ENCODE measurements at places on chromosomes 3 and 15.
A peak's percentile ranks its signal among the peaks of the same experiment; 100 is the strongest.

DNA sequence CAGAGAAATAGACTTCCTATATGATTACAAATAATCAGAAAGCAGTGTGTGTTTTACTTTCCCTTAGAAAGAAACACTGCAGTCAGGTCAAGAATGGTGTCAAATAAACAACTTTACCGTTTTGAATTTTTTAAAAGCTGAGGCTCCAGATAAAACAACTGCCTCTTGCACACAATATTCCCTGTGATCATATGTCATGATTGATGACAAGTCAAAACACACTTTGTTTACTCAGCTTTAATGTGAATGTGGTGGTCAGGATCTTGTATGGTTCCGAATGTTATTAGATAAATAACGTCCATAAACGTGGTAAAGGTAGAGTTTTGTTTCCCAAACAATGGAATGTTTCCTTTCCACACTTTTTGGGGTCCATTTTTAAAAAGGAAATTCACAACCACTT, 428.4 kb upstream of the MDFIC2 start:
- no peak for DNase-seq

- no peak for DNase-seq
These were observed 312.7 kb downstream of the MFSD1 start for GRCh38 chr3:159114582-159114981.

GRCh38 chr3:152836269-152836668, 1.3 kb downstream of the P2RY1 start:
- no peak for DNase-seq

- DNase-seq, result no peak
These were observed 6.5 kb downstream of the PSMD2 start for GRCh38 chr3:184305577-184305976.

DNA sequence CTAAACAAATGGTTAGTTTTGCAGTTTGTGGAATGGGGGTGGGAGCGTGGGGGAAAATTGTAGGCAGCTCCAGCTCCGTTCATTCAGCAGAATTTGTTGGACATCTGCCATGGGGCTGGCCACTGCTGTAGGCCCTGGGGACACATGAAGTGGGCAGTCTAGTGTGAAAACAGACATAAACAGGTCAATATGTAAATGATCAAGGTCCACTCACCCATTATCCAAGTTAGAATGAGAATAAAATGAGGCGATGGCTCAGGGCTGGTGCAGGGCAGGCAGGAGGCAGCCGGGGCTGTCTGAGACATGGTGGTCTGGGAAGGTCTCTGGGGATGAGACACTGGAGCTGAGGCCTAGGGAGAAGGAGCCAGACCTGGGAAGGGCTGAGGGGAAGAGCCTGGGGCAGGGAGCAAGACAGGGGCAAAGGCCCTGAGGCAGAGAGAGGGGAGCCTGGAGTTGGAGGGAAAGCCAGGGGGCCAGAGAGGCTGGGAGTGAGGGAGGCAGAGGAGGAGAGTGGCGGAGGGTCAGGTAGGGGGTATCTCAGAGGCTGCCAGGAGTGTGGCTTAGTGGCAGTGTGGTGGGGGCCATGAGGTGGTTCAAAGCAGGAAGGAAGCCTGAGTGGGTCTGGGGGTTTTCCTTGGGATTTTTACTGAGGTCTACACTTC, 6.2 kb upstream of the SLC6A6 start:
- no peak for DNase-seq

GRCh38 chr3:130933801-130934345, 40.0 kb downstream of the ATP2C1 start:
- no peak for DNase-seq

DNA sequence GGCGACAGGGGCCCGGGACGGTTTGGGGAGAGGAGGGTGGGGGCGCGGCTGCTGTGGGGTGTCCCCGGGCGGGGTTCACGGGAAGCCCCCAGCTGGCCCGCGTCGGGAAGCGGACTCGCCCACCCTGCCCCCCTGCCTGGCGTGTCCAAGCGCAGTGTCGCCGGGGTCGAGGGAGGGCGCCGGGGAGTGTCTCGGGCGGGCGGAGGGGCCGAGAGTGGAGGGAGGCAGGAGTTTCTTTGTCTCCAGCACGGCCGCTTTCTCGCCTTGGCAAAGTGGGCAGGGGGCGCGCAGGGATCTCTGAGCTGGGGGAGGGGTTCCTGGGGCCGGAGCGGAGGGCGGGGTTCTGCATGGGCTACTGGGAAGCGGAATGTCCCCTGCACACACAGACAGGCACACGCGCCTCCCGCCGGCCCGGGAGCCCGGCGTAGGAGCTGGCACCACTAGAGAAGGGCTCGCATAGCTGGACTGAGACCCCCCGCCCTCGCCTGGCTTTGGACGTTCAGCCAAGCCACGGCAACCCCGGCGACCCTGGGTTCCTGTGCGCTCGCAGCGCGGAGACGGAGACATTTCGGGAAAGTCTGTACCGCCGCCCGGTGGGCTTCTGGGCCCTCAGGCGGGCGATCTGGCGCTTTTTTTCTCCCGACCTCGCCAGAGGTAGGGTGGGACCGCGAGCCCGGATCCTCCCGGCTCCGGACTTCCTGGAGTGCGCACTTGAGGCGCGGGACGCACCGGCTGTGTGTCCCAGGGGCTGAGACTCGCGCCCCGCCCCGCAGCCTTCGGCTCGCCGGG, 822 bp downstream of the ST8SIA2 start:
- DNase-seq, result no peak

GRCh38 chr15:28931828-28932227, 46.1 kb downstream of the APBA2 start:
- DNase-seq, result peak; percentile 29

GRCh38 chr3:128549283-128550112, 56.5 kb upstream of the GATA2 start:
- DNase-seq, result no peak

DNA sequence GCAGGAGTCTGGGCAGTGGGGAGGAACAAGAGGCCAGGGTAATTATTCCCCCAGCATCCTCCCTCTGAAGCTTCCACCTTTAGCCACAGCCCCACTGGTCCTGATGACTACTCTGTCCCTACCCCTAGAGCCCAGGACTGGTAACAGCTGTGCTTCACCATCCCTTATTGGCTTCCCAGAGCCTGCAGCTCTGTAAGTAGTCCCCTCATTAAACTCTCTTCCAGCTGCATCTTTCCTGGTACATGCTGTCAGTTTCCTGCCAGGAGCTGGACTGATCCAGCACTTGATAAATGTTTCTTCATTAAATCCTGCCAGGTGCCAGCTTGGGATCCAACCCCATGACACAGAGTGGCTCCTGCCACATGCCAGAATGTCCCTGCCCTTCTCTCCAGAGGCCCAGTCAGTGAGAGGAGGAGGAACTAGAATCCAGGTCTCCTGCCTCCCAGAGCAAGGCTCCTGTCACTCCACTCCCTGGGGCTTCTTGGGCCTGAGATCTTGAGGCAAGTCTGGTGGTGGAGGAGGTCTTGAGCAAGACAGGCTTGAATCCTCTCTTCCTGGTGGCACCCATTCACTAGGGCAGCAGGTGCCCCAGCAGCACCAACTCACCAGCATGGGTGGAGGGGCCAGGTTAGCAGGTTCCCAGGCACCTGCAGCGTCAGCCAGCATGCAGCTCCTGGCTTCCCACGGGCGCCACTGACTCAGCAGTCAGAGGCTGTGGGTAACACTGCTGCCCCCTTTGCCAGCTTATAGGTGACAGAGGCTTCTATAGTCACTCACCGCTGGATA, 27.6 kb downstream of the FBXW12 start:
- DNase-seq, result no peak

GRCh38 chr3:9784965-9785364, 7.3 kb downstream of the TADA3 start:
- no peak for DNase-seq

GRCh38 chr3:150015901-150016300, 45.2 kb upstream of the PFN2 start:
- no peak for DNase-seq

GRCh38 chr3:19155375-19155774, 7.1 kb downstream of the KCNH8 start:
- DNase-seq, result no peak

DNA sequence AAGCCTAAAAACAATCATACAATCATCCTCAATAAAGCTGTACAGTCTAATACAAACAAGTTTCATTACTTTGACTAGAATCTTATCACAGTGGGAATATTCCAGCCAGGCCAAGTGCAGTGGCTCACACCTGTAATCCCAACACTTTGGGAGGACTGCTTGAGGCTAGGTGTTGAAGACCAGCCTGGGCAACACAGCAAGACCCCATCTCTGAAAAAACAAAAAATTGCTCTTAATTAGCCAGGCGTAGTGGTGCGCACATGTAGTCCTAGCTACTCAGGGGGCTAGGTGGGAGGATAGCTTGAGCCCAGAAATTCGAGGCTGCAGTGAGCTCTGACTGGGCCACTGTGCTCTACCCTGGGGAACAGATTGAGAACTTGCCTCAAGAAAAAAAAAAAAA, 3.3 kb downstream of the RPN1 start:
- no peak for DNase-seq

DNA sequence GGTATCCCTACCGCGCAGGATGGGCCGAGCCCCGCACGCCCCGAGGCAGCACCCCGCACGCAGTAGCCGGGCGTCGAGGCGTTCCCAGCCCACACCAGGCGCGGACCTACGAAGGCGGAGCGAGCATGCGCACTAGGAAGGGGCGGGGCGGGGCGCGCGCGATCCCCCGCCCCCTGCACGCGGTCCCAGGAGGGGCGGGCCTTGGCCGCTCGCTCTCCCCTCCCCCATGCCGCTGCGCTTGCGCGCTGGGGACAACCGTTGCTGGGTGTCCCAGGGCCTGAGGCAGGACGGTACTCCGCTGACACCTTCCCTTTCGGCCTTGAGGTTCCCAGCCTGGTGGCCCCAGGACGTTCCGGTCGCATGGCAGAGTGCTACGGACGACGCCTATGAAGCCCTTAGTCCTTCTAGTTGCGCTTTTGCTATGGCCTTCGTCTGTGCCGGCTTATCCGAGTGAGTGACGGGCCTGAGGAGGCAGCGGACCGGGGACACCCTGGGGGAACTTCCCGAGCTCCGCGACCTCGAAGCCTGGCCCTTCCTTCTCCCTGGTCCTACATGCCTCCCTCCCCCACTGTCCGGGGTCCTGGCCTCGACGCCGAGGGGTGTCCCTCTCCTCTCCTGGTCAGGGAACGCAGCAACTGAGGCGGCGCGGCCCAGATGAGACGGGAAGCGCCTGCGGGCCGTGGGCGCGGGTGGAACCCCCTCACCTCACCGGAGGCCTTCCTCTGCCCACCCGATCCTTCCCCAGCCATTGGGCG, at the start of gene SPESP1:
TSS of gene SPESP1 (plus strand) at position 258 of the 755 bp plus-strand sequence. CDS start at position 387, 129 bp downstream.
- peak; percentile 53 for DNase-seq

- no peak for DNase-seq
These were observed 447.8 kb downstream of the MECOM start for GRCh38 chr3:169215461-169216352.

DNA sequence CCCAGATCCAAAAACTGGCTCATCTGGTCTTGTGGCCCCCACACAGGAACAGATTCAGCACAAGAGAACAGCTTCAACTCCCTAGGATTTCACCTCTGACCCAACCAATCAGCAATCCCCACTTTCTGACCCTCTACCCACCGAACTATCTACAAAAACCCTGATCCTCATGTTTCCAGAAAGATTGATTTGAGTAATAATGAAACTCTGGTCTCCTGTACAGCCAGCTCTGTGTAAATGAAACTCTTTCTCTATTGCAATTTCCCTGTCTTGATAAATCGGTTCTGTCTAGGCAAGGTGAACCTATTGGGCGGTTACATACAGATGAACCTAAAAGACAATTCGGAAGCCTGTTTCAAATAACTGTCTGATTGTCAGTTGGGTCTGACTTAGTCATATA, 847.6 kb upstream of the ALCAM start:
- no peak for DNase-seq

DNA sequence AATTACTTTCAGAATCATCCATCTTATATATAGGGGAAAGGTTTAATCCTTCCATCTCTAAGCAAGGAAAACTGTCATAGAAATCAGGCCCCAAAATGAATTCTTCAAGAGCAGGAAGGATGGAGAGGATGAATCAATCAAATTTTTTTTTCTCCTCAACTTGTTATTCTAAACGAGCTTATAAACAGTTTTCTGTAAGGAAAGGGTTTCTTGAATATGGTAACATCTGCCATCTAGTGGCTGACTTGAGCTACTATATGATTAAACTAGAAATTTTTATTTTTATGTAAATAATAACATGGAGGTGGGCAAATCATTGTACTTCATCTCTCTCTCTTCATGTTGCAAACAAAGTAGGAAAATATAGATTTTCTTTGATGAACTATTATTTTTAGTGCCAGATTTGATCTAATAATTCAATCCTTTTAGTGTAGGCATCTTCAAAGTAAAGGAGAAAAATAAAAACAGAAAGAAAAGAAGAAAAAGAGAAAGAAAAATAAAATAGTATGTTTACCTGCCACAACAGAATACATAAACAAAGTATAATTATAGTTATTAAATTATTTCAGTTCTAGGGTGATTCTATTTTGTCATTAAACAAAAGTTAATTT, 146.6 kb downstream of the SERPINI1 start:
- DNase-seq, result no peak

DNA sequence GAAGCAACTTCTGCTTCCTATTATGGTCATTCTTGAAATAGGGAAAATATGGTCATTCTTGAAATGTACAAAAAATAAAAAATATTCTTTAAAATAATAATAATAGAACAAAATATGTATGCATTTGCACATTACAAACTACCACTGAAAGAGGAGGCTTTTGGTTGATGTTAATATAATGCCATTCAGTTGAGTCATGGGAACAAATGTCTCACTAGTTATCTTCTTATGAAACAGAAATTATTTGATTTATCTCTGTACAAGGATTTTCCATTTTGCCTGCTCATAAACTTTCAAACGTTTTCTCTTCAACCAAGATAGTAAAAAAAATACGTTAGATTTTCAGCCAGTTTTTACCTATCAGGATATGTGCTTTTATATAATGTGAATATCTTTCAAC, 1662.7 kb downstream of the OTOL1 start:
- DNase-seq, result no peak

- no peak for DNase-seq
These were observed 64.3 kb downstream of the TSC22D2 start for GRCh38 chr3:150472421-150472820.

DNA sequence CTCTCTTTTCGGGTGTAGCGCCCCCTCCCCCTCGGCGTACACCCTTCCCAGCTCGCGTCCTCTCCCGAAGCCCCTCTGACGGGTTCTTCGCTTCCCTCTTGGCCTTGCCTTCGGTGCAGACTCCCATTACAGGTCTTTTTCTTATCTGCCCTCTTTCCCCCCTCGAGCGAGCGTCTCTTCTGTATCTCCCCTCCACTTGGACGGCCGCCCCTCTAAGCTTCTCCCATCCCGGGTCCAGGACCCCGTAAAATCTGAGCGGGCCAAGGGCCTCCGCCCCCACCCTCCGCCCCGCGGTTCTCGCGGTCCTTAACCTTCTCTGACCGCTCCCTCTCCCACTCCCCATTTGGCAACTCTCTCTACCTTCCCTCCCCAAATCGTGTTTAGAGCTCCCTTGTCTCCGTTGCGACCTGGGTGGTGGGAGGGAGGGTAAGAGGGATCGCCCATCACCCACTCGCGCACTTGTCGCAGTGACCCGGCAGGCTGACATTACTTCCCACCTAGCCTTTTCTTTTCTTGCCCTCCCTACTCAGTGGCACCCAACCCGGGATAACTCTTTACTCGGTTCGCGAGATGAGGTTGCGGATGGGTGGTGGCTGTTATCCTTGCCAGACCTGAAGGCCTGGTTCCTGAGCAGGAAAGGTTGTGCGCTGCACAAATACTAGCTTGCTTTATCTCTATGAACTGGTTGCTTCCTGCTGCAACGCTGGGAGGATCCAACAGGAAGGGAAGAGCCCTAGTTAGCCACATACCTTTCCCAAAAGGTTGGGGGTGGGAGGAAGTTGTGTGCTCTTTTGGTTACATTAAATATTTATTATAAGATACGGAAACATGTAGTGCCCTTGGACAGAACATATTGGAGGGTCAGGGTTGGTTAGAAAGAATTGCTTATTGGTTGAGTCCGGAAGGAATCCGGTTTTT, 922 bp downstream of the RAB11A start:
- peak; percentile 27 for DNase-seq

- DNase-seq, result no peak
These were observed 474.3 kb downstream of the NR2F2 start for GRCh38 chr15:96804754-96805153.
